HFFc6 (cell line): ENCODE measurements at places on chromosomes 12 and 14. TPM values are rescaled to one million over a fixed set of nuclear protein-coding genes. Genes with fewer than 3 reads are reported as not detected.

DNA sequence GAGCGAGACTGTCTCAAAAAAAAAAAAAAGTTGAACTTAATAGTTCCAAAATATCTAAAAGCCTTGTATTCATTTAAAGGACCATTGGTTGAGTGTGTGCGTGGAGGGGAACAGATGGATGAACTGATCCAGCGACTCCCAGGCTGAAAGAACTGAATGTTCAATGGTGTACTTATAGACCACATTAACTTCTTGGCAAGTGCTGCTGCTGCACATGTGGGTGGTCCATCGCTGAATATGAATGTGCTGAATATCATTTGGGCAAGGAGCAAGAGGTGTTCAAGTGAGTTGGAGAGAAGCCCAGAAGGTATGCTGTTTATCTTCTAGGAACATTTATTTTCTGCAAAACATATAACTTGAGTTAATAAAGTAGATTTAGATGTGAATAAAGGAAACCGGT is 289.0 kb upstream of the RPL10L start:
- no peak for DNase-seq

DNA sequence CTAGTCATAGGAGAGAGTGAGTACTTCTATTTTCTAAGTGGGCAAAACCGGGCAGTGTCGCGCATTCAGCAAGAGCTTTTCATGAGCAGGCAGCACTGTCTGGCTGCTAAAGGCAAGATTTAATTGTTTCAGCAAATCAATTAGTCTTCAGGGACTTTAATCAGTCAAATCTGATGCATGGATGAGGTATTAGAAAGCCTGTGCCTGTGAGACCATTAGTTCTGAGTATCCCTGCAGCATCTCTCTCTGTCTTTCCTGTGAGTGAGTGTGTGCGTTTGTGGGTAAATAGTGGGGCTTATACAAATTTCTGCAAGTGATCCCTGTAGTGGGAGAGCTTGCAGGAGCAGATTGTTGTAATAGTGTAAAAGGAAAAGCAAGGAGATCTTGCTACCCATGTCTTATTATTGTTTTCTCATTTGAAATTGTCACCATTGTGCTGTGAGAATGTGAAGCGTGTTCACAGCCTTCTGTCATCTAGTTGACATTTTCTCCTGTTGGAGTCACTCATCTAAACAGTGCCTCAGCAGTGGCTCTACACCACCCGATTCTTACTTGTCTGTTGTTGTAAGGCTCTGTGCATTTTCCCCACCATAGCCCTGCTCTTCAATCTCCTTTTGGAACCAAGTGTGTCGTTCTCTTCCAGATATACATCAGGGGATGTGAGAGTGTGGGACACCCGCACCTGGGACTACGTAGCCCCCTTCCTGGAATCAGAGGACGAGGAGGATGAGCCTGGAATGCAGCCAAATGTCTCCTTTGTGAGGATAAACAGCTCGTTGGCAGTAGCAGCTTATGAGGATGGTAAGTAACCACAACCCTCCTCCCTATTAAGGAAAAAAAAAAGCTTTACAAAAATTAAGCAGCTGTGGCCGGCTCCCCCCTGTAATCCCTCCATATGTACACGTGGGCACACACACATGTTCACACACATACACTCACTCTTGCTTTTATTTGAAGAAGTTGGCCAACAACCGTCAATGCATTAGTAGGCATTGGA is 53.6 kb downstream of the FBXW8 start:
- no peak for DNase-seq

- DNase-seq: no peak
These were observed 27.8 kb downstream of the SLC6A12 start for GRCh38 chr12:186006-186625.

- peak; percentile 30 for DNase-seq
These were observed 55.7 kb downstream of the SSH1 start for GRCh38 chr12:108801736-108802100.

DNA sequence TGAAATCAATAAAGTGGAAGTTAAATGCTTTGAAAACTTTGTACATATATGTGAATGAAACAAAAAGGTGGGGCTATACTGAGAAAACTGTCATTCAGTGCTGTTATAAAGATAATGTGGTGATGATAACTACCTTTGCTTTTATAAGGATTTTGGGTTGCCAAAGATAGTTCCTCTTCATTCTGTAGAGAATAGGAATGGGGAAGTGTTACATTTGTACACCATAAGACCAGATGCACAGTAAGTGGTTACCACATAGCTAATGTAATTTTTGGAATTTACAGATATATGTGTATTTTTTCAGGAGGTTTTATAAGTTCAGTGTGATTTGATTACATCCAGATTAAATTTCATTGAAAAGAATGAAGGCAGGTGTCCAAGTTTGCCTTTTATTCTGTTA is 18.1 kb downstream of the RAB21 start:
- no peak for DNase-seq

- DNase-seq: no peak
These were observed 36.8 kb downstream of the SPTSSA start for GRCh38 chr14:34425095-34425851.

GRCh38 chr12:82522762-82523161 is 163.9 kb upstream of the TMTC2 start:
- no peak for DNase-seq

- DNase-seq: peak; percentile 37
These were observed 3.4 kb downstream of the CKB start for GRCh38 chr14:103519043-103519836.

DNA sequence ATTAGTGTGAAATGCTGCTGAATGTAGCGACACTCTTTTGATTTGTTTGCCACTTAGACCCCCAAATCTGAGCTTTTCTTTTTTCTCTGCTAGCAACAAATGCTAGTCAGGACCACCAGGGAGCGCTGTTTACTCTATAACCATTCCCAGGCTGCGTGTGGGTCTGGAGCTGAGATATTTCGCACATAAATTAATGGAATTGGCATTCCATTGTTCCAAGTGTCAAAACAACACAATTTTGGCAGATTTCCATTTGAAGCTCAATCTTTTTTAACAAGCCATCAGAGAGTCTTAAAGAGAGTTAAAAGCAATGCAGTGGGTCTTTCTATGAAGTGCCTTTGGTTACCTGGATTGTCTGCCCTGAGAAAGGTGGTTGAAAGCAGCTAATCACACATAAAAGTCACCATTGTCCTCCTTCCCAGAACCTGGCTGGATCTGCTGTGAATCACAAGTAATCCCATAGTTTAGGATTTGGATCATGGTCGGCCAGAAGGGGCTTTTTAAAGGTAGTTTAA is 7.4 kb upstream of the TMEM132C start:
- no peak for DNase-seq

DNA sequence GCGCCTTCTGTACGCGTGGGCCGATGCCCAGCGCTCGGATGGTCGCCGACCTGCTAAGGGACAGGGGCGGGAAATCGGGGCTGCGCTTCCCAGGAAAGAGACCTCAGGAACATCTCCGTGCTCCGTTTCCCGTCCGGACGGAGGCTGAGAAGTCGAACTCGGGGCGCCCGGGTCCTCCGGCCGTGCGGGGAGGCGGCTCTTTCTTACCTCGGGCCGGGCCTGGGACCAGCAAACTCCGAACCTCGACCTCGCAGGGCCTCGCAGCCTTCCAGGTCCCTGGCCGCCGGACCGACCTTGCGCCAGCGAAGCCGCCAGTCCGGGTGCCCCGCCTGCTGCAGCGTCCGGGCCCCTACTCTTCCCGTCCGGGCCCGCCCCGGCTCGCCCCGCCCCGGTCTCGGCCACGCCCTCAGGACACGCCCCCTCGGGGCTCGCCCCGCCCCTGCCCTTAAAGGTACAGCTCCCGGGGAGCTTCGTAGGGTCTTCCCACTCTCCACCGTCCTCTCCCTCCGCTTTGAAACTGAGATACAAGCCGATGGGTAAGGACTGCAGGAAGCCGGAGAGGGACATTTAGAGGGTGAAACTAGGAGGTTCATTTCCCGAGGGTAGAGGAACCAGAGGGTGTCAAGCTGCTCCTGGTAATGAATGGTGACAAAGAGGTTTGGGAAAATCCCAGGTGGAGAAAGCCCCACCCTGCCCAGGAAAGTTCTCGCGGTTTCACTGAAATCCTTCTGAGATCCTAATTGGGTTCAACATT is at the start of gene SLC8B1:
SLC8B1 (minus strand) TSS at position 324 of the 754 bp plus-strand sequence. CDS start 2,231 bp downstream, outside the sequence.
- DNase-seq: peak; percentile 48

GRCh38 chr12:4160314-4161040 is 113.1 kb upstream of the CCND2 start:
- DNase-seq: no peak

DNA sequence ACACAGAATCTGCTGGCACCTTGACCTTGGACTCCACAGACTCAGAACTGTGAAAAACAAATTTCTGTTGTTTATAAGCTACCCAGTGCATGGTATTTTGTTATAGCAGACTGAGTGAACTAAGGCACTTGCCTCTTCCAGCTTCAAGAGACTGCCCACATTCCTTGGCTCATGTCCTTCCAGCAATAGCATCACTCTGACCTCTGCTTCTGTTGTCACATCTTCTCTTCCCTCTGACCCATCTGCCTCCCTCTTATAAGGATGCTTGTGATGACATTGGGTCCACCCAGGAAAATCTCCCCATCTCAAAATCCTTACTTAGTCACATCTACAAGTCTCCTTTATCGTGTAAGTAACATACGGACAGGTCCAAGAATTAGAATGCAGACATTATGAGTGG is 200.4 kb downstream of the PIK3C2G start:
- DNase-seq: no peak

- DNase-seq: peak; percentile 91
These were observed 382.5 kb upstream of the ATP2B1 start for GRCh38 chr12:90090929-90091651.

DNA sequence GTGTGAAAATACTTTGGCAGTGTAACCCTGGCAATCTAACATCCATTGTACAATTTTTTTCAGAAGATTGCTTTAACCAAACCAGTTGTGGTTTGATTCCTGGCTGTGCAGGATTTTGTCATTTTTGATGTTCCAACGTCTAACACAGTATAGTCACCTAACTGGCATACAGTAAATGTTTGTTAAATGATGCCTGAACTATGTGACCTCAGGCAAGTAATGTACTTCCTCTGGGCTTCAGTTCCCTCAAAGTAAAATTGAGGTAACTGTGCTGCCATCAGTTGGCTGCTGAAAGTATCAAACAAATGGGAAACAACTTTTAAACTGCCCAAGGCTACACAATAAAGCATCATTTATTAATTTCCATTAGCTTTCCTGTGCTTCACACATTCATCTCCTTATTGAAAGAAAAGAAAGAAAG is 4.3 kb downstream of the TM7SF3 start:
- DNase-seq: peak; percentile 15

DNA sequence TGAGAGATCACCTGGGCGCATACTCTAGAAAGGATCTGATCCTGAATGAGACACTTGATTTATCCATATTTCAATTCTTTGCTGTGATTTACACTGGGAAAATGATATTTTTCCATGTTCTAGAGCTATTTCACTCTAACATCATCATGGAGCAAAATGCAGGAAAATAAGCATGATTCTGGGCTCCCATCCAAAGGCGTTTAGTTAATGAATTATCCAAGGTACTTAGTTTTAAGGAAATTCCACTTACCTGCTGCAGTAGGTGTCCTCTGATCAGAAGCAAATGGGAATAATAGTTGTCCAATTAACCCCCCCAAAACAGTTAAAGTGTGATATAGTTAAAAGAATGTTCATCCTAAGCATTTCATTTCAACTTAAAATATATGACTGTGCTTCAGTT is 204.5 kb upstream of the PRKD1 start:
- no peak for DNase-seq

DNA sequence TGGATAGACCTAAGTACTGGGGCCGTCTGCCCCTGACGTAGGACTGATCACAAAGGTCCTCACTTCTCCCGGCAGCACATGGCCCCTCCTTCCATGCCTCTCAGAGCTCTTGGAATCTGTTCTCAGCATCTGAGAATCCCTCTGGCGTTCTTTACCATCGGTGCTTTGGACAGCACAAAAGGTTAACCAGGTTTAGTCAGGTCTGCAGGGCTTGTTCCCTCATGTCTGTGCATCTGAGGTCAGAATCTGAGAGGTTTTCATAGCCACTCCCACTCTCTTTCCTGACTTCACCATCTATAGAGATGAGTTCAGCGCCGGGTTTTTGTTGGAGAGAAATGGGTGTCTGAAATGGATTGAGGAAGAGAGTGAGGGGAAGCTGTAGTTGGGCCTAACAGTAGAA is 130.0 kb upstream of the ARHGAP5 start:
- no peak for DNase-seq

- no peak for DNase-seq
These were observed 11.2 kb upstream of the CDC42BPB start for GRCh38 chr14:103068351-103069073.

DNA sequence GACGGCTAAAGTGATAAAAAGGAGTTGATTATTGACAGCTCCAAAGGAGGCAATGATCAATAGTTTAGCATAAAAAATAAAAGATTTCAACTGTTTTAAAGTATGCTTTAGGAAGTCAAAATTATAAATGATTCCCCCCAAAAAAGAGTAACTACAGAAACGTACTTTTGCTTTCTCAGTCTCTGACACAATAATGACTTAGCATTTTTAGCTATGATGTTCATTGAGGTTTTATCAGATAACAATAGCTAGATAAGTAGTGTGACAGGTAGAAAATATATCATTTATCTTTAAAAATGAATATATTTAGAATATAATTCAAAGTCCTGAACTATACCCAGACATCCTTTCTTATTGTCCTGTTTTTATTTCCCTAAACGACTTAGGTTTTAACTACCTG is 352.9 kb downstream of the SOX5 start:
- DNase-seq: no peak

DNA sequence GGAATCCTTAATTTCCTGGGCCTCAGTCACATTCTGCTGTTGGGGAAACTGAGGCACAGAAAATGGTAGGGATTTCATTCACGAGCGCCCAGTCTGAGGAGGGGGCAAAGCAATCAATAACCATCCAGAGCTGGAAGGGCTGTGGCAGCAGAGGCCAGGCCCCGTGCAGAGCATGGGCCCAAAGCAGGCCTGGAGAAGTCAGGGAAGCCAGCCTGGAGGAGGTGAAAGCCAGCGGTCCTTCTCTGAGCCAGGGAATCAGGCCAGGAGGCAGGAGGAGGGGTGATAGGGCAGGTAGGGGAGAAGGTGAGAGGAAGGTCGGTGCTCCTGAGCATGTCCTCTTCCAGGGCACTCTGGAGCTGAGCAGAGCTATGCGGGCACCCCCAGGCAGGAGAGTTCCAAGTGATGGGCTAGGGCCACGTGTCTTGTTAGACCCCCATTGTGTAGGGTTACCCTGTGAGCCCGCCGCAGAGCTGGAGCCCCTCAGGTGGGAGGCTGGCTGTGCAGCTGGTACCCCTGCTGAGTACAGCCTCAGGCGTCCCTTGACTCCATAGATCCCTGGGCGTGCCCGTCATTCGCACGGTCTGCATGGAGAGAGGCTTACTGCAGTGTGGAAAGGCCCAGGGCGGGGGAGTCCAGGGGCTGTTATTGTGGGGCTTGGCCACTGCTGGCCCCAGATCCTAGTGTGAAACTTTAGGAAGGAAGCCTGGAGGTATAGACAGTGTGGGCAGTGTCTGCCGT is 4.8 kb downstream of the TNFAIP2 start:
- DNase-seq: no peak

- no peak for DNase-seq
These were observed 170.7 kb upstream of the CDKN3 start for GRCh38 chr14:54226103-54226502.

GRCh38 chr12:78186670-78187069 is 356.0 kb downstream of the NAV3 start:
- DNase-seq: no peak

ENDOU gene
- total RNA-seq: not detected in 3 replicates

KCNK13 gene
- not detected in 3 replicates for total RNA-seq

PSME1 gene
- 73.5 to 109 TPM (median 85.9 TPM) in 3 replicates for total RNA-seq

THAP2 gene
- 3.9 to 5.1 TPM (median 4.2 TPM) in 3 replicates for total RNA-seq

FGF23 gene
- not detected in 3 replicates for total RNA-seq

SELPLG gene
- 6.8 to 8.4 TPM (median 7.3 TPM) in 3 replicates for total RNA-seq

RNASE9 gene
- total RNA-seq: not detected in 2 replicates

SP1 gene
- 37.3 to 42.1 TPM (median 38.2 TPM) in 3 replicates for total RNA-seq

PLA2G1B gene
- total RNA-seq: not detected in 3 replicates

KRT85 gene
- total RNA-seq: not detected in 3 replicates

KRT72 gene
- not detected in 3 replicates for total RNA-seq

CCDC196 gene
- not detected in 3 replicates for total RNA-seq
